ENCODE measurements at places on chromosomes 2 and 18.
A peak's percentile ranks its signal among the peaks of the same experiment; 100 is the strongest.

- DNase-seq, result no peak
- H3K36me3 ChIP-seq, result no peaks in the 10 kb centered on the region
- no peak overlapping the region for H3K4me3 ChIP-seq
- no peak overlapping the region for H3K27ac ChIP-seq
- no peaks in the 10 kb centered on the region for H3K4me1 ChIP-seq
- peaks cover 30% of the 10 kb centered on the region for H3K27me3 ChIP-seq
These were observed 84.4 kb downstream of the PTGR3 start for GRCh38 chr18:75124551-75124950.

GRCh38 chr18:48785091-48785614, 165.6 kb downstream of the SMAD7 start:
- H3K4me3 ChIP-seq, result no peak overlapping the region
- peaks cover 5% of the 10 kb centered on the region for H3K4me1 ChIP-seq
- no peak for DNase-seq

- H3K4me3 ChIP-seq, result no peak overlapping the region
- no peaks in the 10 kb centered on the region for H3K27me3 ChIP-seq
- no peak overlapping the region for H3K27ac ChIP-seq
- DNase-seq, result peak; percentile 52
These were observed 570.1 kb downstream of the PLCL1 start for GRCh38 chr2:198374375-198375082.

GRCh38 chr2:73187549-73187948, 14.8 kb upstream of the NOTO start:
- H3K27ac ChIP-seq, result no peak overlapping the region
- no peak overlapping the region for H3K4me3 ChIP-seq
- H3K4me1 ChIP-seq, result peaks cover 6% of the 10 kb centered on the region
- peaks cover 98% of the 10 kb centered on the region for H3K27me3 ChIP-seq
- no peak for DNase-seq
- H3K36me3 ChIP-seq, result no peaks in the 10 kb centered on the region

DNA sequence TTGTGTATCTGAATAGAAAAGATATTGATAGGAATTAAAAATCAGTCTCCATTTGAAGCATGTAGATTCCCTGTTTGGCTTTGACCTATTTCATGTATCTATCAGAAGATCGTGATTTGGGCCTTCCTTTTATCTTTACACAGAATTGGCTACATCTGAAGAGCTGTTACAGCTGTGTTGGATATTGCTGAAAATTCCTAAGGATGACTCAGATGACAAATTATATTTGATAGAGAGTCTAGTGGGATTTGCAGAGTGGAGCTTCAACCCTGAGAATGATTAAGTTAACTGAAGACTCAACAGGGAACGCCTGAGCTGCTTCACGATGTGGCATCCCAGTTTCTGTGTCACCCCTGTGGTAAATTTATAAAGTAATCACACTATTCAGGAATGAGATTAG, 4.9 kb upstream of the COL3A1 start:
- no peaks in the 10 kb centered on the region for H3K27me3 ChIP-seq
- no peak for DNase-seq
- no peaks in the 10 kb centered on the region for H3K4me1 ChIP-seq
- H3K27ac ChIP-seq, result no peak overlapping the region
- no peak overlapping the region for H3K4me3 ChIP-seq

DNA sequence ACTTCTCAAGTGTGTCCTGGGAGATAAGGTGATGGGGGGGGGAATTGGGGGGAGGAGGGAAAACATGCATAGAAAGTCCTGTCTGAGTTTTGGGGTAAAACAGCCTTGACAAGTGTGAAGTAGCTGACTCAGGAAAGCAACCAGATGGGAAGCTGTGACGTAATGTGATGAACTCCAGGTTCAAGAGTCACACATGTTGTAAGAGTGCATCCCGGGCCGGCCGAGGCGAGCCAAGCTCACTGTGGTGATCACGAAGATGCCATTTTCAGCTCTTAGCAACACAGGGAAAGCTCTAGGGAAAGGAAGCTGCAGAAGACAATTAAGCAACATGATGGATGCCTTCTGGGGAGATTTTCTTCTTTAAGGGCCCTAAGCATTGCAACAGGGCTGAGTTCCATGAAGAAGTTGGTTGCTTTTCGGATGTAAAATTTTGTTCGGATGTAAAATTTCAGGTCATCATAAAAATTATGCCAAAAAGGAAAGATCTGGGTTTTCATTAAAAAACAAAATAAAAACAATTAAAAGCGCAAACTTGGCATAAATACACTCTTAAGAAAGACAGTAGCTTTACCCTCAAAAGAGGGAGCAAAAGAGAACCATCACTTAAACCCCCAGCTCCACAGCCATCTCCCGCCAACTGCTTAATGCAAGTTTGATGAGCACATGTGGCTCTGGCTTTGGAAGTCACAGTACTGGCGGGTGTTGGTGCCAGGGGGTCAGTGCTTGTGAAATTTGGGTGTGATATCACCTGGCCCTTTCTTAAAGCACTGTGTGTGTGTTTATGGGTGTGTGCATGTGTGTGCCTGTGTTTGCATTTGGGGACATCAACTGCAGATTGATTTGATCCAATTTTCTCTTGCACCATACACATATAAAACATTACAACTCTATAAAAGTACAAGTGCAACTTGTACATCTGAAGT, 19.1 kb downstream of the SERTAD2 start:
- H3K4me3 ChIP-seq, result no peak overlapping the region
- H3K36me3 ChIP-seq, result peaks cover 17% of the 10 kb centered on the region
- no peak overlapping the region for H3K27ac ChIP-seq
- no peak for DNase-seq
- peaks cover 14% of the 10 kb centered on the region for H3K4me1 ChIP-seq

- H3K27ac ChIP-seq, result no peak overlapping the region
- H3K27me3 ChIP-seq, result no peaks in the 10 kb centered on the region
- DNase-seq, result no peak
- peaks cover 21% of the 10 kb centered on the region for H3K4me1 ChIP-seq
- peaks cover 5% of the 10 kb centered on the region for H3K36me3 ChIP-seq
These were observed 6.3 kb downstream of the IL1RL2 start for GRCh38 chr2:102193074-102193473.

DNA sequence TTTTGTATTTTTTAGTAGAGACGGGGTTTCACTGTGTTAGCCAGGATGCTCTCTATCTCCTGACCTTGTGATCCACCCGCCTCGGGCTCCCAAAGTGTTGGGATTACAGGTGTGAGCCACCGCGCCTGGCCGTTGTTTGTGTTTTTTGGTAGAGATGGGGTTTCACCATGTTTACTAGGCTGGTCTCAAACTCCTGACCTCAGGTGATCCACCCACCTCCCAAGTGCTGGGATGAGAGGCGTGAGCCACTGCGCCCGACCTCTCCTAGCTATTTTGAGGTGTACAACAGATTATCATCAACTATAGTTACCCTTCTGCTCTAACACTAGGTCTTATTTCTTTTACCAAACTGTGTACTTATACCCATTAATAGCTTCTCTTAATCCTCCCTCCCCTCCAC, 28.9 kb upstream of the MRPL33 start:
- no peaks in the 10 kb centered on the region for H3K36me3 ChIP-seq
- H3K4me3 ChIP-seq, result no peak overlapping the region
- peaks cover 14% of the 10 kb centered on the region for H3K4me1 ChIP-seq
- H3K27ac ChIP-seq, result no peak overlapping the region
- no peaks in the 10 kb centered on the region for H3K27me3 ChIP-seq
- DNase-seq, result no peak

DNA sequence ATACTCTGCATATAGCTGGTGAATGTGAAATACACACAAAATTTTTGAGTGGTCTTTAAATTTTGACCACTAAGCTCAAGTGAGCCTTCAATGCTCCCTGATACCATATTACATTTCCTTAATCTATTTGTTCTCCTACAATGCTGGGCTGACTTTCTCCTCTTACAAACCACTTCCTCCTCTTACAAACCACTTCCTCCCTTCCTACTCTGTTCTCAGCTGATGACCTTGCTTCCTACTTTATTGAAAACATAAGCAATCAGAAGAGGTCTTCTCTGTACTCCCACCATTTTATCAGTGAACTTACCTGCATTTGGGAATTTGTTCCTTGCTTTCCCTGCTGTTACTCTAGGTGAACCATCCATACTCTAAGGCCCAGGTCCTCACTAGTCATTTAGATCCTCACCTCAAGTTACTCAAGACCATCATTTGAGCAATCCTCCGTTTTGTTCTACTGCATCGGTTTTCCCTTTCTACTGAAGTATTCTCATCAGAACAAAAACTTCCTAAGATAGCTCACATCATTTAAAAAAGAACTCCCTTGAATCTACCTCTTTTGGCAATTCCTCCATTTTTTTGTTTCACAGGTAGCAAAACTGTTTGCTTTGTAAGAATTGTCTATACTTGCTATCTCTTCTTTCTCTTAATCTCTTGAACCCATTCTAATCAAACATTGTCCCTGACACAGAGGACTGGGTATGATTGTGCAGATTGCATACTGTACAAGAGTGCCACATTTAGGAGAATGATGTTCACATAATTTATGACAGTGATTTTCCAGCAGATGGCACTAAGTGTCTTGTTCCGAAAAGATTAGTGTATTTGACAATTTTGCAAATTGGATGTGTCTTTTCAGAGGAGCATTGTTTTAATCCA, 96.5 kb downstream of the EPB41L5 start:
- no peak overlapping the region for H3K4me3 ChIP-seq
- no peak for DNase-seq
- H3K4me1 ChIP-seq, result peaks cover 28% of the 10 kb centered on the region
- H3K27ac ChIP-seq, result peak overlapping the region; percentile 1
- H3K36me3 ChIP-seq, result no peaks in the 10 kb centered on the region
- H3K27me3 ChIP-seq, result no peaks in the 10 kb centered on the region

DNA sequence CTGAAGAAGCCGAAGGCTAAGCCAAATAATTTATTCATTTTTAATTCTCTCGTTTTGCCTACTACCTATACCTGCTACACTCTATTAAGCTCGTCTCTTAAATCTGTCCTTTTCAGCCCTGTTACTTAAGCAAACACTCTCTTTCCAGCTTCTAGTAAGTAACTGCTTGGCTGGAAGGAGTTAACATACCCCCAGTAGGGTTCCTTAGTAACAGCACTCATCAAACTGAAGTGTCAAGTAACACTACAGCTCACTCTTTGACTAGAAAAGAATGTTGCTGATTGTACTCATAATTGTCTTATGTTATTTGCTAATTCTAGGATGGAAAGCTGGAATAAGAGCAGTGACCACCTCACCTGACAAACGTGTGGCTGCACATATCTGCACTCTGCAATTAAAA, 120.0 kb upstream of the SCN7A start:
- H3K36me3 ChIP-seq, result no peaks in the 10 kb centered on the region
- DNase-seq, result no peak
- H3K4me3 ChIP-seq, result no peak overlapping the region
- peaks cover 9% of the 10 kb centered on the region for H3K4me1 ChIP-seq
- no peaks in the 10 kb centered on the region for H3K27me3 ChIP-seq
- H3K27ac ChIP-seq, result no peak overlapping the region

GRCh38 chr2:43223521-43224001, 2.8 kb downstream of the ZFP36L2 start:
- peak overlapping the region; percentile 98 for H3K4me3 ChIP-seq
- peak overlapping the region; percentile 84 for H3K27ac ChIP-seq
- no peaks in the 10 kb centered on the region for H3K27me3 ChIP-seq

DNA sequence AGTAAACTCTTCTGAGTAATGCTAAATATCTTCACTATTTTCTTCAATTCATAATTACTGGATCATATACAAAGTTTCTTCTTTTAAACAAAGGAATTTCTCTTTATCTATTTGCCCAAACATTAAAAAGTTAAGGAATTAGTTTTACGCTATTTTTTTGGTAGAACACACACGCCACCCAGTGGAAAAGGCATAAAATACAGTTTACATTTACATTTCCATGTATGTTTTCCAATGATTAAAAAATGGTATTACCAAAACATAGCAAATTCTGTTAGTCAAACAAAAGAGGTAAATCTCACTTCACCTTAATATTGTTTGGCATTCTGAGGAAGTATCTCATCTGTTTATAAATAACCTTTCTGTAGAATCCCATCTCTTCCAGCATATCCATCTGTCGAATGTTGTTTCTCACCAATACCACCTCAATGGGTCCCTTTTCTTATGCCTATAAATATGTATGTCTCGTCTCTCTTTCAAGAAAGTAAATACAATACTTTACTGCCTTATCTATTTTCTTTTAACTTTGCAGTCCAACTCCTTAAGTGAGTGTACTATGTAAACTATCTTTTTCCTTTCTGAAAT, 7.2 kb downstream of the BOLL start:
- no peaks in the 10 kb centered on the region for H3K27me3 ChIP-seq
- H3K27ac ChIP-seq, result no peak overlapping the region
- H3K4me3 ChIP-seq, result no peak overlapping the region
- peak; percentile 45 for DNase-seq
- no peaks in the 10 kb centered on the region for H3K36me3 ChIP-seq
